Activated T-cell treated with anti-CD3 and anti-CD28 coated beads, Interleukin-2, amount 50 U/mL, for 4 hours (primary cell): ENCODE measurements at places on chromosomes 12 and 14. TPM values are rescaled to one million over a fixed set of nuclear protein-coding genes. Genes with fewer than 3 reads are reported as not detected.

KRT72 gene
- 0.20 TPM for total RNA-seq

SMIM10L1 gene
- 14.9 TPM for total RNA-seq

- no peak for DNase-seq
Measured at GRCh38 chr14:33811721-33812120, 139.2 kb downstream of the EGLN3 start.

- DNase-seq, result peak; percentile 66
Measured at GRCh38 chr14:54902143-54902520, 494 bp downstream of the GCH1 start.
